ENCODE measurements at places on chromosomes 3 and 15.

- no peak for DNase-seq
Observed at GRCh38 chr3:13009946-13010315, 63.3 kb downstream of the IQSEC1 start.

DNA sequence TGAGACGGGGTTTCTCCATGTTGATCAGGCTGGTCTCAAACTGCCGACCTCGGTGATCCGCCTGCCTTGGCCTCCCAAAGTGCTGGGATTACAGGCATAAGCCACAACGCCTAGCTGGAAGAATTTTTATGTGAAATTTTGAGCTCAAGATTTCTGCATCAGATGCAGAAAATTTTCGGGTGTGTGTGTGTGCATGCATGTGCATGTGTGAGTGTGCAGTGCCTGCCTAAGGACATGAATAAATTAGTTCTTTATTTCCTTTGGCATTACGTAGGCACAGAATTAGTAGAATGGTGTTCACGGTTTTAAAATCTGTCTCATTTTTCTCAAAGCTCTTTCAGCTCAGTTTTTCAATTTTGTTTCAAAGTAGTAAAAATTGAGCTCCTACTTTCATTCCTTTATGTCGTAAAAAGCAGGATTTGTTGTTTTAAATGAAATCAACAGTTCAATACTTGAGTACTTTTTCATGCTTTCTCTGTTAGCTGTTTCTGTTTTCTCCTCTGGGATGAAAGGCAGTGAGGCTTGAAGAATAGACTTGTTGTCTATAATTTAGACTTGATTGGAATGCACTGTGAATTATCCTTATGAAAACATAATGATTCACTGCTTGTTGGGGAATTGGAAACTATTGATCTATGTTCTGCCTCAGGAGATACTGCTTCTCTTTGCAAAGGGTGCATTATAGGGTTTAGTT, 23.3 kb upstream of the RAB11A start:
- DNase-seq, result no peak

DNA sequence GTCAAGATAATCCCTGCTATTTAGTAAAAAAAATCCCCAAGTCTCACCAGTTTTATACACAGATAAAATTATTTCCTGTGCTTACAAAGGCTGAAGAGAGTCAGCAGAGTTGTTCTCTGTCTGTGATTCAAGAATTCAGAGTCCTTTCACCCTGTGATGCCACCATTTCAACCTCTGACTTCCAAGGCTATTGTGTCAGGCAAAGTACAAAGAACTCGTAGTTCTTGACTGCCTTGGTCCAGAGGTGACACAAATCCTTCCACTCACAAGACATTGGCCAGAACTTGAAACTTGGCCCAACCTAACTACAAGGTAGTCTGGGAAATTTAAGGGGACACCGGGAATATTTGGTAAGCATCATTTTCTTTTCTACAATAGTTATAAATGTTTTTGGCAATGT, 34.9 kb upstream of the CMC1 start:
- no peak for DNase-seq

DNA sequence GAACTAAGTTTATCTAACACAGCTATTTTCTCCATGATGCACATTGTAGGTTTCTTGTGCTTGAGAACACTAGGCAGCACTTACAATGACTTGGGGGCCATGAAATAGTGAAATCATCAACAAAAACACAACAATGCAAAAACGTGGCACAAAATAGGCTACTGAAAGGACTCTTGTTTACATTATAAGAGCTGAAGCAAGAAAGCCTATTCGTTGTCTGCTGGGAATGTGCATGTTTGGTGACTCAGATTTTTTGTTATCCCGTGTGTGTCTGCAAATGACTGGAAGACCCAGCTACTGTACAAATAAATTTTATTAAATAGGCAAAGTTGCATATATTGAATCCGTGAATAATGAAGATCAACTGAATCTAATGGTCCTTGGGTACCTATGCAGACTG, 85.0 kb downstream of the TCF12 start:
- no peak for DNase-seq

- DNase-seq, result no peak
Observed at GRCh38 chr15:48532946-48533345, 112.6 kb downstream of the FBN1 start.

- DNase-seq, result no peak
Observed at GRCh38 chr15:32866454-32867312, 148.9 kb downstream of the GREM1 start.

DNA sequence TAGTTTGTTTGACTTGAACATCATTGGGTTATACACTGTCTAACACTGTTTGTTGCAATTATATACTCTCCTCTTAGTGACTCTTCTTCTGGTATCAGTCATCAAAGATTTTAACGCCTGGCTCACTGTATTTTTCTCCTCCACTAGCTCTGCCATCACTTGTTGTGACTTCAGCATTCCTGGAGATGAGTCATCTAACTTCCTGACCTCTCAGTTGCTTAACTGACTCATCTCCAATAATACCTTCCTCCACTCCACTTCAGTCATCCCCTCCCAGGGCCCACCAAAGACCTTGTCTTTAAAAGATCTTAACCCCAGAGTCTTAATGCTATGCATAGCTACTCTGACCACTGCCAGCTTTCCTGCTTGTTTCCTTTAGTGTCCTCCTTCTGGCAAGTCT, 28.6 kb upstream of the CLSTN2 start:
- no peak for DNase-seq

GRCh38 chr15:73375755-73376305, 7.1 kb upstream of the HCN4 start:
- DNase-seq, result no peak

- DNase-seq, result no peak
Observed at GRCh38 chr15:90650117-90650955, 66.8 kb upstream of the BLM start.

- DNase-seq, result no peak
Observed at GRCh38 chr15:31887246-31887645, 143.1 kb upstream of the CHRNA7 start.

DNA sequence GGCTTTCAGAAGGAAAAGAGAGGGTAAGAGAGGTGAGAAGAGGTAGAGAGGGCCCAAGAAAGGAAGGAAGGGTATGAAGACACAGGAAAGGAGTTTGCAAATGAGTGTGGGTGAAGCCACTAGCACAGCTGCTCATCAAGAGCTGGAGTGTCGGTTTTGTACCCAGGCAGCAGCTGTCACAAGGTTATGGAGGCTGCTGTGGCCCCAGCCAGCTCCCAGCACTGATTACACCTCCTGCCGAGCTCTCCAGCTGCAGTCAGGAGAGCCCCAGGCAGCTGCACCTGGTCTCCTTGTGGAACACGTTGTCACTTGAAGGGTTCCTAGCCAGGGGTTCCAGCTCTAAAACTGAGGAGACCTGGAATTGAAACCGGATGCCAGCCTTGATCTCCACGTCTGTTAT, 60.4 kb upstream of the CHD2 start:
- DNase-seq, result no peak

DNA sequence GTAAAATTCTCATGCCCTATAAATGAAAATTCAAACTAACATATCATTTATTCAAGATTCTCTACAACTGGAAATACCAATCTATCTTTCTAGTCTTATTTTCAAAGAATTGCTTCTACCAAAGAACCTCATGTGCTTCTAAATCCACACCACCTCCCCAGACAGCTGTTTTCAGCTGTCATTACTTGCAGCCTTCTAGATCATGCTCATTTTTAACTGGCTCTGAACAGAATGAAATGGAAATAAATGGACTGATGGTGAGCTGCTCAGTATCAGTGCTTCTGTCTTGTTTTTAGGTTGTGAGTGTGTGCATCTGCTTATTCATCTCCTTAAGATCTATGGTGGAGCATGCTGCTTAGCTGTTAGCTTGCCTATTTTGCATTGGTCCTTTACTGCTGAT, 29.4 kb downstream of the GOLGB1 start:
- no peak for DNase-seq

DNA sequence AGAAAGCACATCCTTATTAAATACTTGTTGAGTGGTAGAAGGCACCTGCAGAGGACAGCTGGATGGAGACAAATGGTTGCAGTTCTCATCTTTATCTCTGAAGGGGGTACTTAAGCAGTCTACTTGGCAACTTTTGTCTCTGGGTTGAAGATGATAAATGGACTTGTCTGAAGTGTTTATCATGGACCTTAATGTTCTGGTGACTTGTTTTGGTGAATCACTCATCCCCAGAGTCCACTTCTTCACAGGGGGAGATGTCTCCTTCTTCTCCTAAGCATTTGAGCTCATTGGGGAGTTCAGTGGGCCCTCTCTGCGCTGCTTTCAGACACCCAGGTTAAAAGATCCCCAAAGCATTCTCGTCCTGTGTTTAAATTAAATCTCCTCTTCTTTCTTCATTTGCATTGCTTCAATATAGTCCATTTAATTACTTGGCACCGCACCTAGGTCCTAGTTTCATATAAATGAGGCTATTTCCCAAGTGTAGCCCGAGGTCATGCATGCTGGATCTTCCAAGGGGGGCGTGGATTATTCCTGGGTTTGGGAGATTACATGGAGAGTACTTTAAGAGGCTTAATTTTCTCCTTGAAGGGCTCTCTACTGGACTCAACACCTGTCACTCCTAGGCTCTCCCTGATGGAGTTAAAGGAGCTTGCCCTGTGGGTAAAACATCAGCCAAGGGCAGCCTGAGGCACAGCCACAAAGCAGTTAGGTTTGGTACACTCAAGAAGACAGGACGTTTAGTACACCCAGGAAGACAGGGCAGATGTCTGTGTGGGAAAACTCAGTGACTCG, 239.3 kb upstream of the C2CD4B start:
- DNase-seq, result no peak

DNA sequence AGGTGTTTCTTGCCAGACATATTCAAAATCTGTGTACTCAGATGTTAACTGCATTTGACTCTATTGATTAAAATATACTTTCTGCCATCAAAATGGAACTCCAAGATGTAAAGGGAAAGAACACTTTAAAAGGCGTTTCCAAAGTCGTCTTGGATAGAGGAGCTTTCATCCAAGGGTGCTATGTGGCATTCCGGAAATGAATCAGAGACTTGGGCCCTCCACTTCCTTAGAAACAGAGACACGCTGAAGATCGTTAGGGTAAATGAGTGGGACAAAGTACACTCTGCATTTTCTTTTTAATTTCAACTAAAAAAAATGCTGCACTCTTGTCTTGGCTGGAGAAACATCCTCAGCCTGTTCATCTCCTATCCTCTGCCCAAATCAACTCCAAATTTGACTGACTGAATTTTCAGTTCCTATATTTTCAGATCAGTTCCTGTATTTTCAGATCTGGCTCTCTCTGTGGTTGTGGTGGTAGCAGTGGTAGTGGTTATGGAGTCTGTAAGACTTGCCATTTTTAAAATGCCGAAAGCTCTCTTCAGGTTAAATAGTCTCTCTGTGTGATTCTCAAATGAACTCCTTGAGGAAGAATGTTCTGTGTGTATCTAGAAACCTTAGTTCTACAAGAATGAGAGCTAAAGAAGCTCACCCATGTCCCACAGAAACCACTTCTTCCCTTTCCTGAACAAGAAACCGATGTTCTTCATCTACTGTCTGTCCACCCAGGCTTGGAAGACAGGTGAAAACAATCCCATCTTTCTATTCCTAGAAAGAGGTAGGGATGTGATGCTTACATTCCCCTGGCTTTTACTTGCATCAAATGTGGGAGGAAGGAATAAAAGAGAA, 156.8 kb upstream of the ICE2 start:
- DNase-seq, result no peak

- DNase-seq, result no peak
Observed at GRCh38 chr3:106276151-106276550, 407.3 kb upstream of the CBLB start.

DNA sequence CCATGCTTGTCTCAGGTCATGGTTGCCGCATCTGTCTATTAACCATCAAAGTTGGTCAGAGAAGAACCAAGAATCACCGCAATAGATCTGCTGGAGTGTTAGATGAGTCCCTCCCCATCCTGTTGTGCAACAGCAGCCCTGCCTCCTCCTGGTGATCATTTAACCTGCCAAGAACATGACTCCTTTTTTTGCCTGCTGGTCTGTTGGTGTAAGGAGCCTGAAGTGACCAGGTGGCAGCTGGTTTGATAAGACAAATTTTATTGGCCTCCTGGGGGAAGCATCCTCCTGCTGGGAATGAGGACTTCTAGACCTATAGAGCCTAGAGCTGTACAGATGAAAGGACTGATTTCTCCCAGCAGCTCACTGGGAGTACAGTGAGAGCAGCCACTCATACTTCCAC, 43.5 kb upstream of the RAF1 start:
- DNase-seq, result no peak

DNA sequence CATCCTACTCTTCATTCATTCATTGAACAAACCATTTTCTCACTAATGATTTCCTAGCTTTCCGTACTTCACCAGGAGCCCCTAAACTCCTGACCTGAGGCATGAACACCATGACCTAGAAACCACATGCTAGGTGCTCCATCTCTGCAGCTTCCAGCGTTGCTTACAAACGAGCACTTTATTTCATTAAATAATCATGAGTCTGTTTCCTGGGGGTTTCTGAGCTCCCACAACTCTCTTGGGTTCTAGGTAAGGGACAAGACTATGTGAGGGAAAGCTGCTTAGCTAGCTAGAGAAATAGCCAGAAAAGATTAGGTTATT, 1.3 kb downstream of the MAP2K1 start:
- no peak for DNase-seq

- no peak for DNase-seq
Observed at GRCh38 chr15:45320581-45321205, 57.7 kb downstream of the GATM start.

- DNase-seq, result no peak
Observed at GRCh38 chr3:43231276-43232000, 54.9 kb upstream of the SNRK start.

GRCh38 chr3:15743587-15744009, 54.2 kb downstream of the ANKRD28 start:
- DNase-seq, result no peak

- DNase-seq, result no peak
Observed at GRCh38 chr15:73305331-73306211, 63.2 kb downstream of the HCN4 start.

DNA sequence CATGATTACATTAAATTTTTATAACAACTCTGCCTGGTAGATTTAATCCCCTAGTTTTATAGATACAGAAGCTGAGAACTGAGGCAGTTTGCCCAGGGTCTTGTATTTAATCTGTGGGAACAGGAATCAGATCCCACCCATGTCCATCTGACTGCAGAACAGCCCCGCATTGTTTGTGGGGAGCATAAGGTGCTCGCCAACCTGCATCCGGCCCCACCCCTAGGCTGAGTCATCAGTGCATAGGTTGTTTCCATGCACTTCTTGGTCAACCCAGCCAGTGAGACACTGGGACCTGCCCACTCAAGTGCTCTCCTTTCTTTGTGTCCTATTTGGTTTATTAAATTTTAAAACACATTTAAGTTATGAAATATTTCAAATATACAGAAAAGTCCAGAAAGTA, 266.2 kb downstream of the OPA1 start:
- no peak for DNase-seq

GRCh38 chr3:140469491-140469890, 208.4 kb upstream of the TRIM42 start:
- DNase-seq, result no peak

GRCh38 chr3:185075547-185075946, 77.3 kb downstream of the C3orf70 start:
- DNase-seq, result no peak

- no peak for DNase-seq
Observed at GRCh38 chr15:62989366-62990055, 53.0 kb upstream of the TPM1 start.

- DNase-seq, result no peak
Observed at GRCh38 chr3:168371846-168372245, 276.1 kb upstream of the GOLIM4 start.

Data from activated naive CD8-positive, alpha-beta T cell treated with anti-CD3 and anti-CD28 coated beads, Interleukin-2, amount 50 U/mL, for 24 hours (primary cell).